Mesothelial cell of epicardium (in vitro differentiated cells): ENCODE measurements at places on chromosomes 7 and 10. TPM values are rescaled to one million over a fixed set of nuclear protein-coding genes. Genes with fewer than 3 reads are reported as not detected.

PON1 gene
- not detected in 3 replicates for total RNA-seq

LRGUK gene
- total RNA-seq, result 0.96 to 1.0 TPM (median 1.00 TPM) in 3 replicates

EFCAB10 gene
- total RNA-seq, result not detected in 3 replicates

ZPBP gene
- total RNA-seq, result not detected in 3 replicates

LRRC61 gene
- 3.3 to 4.0 TPM (median 3.4 TPM) in 3 replicates for total RNA-seq

SLC29A4 gene
- total RNA-seq, result 33.6 to 37.9 TPM (median 33.9 TPM) in 3 replicates

CYP26C1 gene
- 0.38 to 0.60 TPM (median 0.44 TPM) in 3 replicates for total RNA-seq

PIK3AP1 gene
- total RNA-seq, result 0.16 to 0.36 TPM (median 0.25 TPM) in 3 replicates

CHAT gene
- not detected in 3 replicates for total RNA-seq

AP4M1 gene
- 23.5 to 26.8 TPM (median 25.6 TPM) in 3 replicates for total RNA-seq

GRCh38 chr10:100715101-100715444 is 30.3 kb upstream of the PAX2 start:
- H3K4me3 ChIP-seq, result peak overlapping the region; percentile 22
- H3K27me3 ChIP-seq, result peaks cover 99% of the 10 kb centered on the region
- peaks cover 3% of the 10 kb centered on the region for H3K36me3 ChIP-seq
- no peak for DNase-seq
- H3K27ac ChIP-seq, result no peak overlapping the region

GRCh38 chr10:114367351-114368056 is 36.8 kb downstream of the AFAP1L2 start:
- DNase-seq, result no peak
- no peak overlapping the region for H3K4me3 ChIP-seq
- no peaks in the 10 kb centered on the region for H3K27me3 ChIP-seq

DNA sequence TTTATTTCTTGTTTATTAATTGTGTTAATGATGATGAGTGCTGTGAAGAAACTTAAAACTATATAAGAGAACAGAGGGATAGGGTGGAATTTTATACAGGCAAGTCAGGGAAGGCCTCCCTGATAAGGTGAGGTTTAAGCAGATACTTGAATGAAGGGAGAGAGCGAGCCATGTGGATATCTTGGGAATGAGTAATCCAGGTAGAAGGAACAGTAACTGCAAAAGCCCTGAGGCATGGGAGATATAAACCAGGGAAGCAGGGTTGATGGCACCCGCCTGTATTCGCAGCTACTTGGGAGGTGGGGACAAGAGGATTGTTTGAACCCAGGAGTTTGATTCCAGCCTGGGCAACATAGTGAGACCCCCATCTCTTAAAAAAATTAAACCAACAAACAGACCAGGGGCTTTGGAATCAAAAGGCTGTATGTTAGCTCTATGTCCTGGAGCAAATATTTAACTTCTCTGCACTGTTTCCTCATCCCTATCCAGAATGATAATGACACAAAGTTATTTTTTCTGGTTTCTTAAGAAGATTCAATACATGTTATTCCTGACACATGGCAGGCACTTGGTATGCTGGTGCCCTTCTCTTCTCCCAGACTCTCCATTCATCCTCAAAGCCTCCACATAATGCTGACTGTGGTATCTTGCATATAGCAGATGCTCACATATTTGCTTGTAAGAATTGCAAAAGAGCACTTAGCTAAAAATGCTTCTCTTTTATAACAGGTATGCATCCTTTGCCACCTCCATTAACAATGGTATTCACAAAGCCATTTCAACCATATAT is 169.3 kb downstream of the CHN2 start:
- no peak for DNase-seq
- no peak overlapping the region for H3K27ac ChIP-seq
- peaks cover 13% of the 10 kb centered on the region for H3K27me3 ChIP-seq
- H3K36me3 ChIP-seq, result no peaks in the 10 kb centered on the region
- no peaks in the 10 kb centered on the region for H3K4me1 ChIP-seq
- no peak overlapping the region for H3K4me3 ChIP-seq

DNA sequence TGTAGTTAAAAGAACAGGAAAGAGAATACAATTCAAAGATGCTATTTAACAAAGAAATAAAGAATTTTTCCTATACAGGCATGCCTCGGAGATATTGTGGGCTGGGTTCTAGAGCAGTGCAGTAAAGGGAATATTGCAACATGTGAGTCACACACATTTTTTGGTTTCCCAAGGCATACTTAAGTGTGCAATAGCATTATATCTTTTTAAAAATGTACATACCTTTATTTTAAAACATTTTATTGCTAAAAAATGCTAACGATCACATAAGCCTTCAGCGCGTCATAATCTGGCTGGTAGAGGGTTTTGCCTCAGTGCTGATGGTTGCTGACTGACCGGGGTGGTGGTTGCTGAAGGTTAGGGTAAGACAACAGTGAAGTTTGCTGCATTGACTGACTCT is 54.4 kb downstream of the ESYT2 start:
- no peak overlapping the region for H3K27ac ChIP-seq
- no peak for DNase-seq
- no peak overlapping the region for H3K4me3 ChIP-seq
- H3K4me1 ChIP-seq, result peaks cover 12% of the 10 kb centered on the region
- H3K36me3 ChIP-seq, result peaks cover 8% of the 10 kb centered on the region

DNA sequence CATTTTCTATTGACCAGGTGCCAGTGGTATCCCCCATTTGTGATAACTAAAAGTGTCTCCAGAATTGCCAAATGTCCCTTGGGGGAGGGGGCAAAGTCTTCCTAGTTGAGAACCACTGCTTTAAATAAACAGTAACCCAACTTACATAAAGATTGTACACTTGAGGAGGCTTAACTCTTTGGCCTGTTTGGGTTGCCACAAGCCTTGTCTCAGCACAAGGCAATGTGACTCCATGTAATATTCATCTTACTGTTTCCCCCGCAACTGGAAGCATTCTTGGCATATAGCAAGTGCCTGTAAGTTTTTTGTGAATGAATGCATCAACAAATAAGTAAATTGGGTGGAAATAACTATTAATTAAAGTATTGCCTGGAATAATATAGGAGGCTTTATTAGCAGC is 108.3 kb downstream of the ANK3 start:
- peak overlapping the region; percentile 64 for H3K27ac ChIP-seq
- peaks cover 20% of the 10 kb centered on the region for H3K36me3 ChIP-seq
- H3K4me1 ChIP-seq, result peaks cover 33% of the 10 kb centered on the region
- DNase-seq, result no peak
- no peak overlapping the region for H3K4me3 ChIP-seq
- no peaks in the 10 kb centered on the region for H3K27me3 ChIP-seq

DNA sequence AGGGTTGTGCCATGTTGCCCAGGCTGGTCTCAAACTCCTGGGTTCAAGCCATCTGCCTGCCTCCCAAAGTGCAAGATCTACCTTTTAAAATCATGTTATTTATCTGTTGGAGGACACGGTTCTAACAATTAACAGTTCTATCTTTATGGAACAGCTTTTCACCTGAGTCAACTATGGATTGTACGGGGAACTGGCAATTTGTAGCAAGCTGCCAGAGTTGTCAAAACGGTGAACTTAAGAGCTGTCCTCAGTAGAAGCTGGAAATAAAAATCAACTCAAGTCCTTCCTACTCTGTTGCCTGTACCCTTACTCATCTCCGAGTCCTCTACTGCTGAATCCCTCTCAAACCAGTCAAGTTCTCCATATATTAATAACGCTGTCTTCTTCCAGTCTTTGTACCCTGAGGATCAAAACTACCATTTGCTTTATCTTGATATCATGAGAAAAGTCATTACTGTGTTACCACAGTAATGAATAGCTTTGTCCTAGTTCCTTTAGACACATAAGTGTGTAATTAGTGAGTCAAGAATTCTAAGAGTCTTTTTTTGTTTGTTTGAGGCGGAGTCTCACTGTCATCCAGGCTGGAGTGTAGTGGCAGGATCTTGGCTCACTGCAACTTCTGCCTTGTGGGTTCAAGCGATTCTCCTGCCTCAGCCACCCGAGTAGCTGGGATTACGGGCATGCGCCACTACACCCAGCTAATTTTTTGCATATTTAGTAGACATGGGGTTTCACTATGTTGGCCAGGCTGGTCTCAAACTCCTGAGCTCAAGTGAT is 28.2 kb downstream of the HBP1 start:
- DNase-seq, result no peak
- H3K4me3 ChIP-seq, result no peak overlapping the region
- H3K27ac ChIP-seq, result no peak overlapping the region
- H3K27me3 ChIP-seq, result no peaks in the 10 kb centered on the region
- H3K4me1 ChIP-seq, result no peaks in the 10 kb centered on the region

GRCh38 chr7:91847876-91848588 is 32.5 kb downstream of the MTERF1 start:
- peaks cover 5% of the 10 kb centered on the region for H3K4me1 ChIP-seq
- H3K36me3 ChIP-seq, result peaks cover 11% of the 10 kb centered on the region
- H3K27me3 ChIP-seq, result no peaks in the 10 kb centered on the region
- no peak overlapping the region for H3K4me3 ChIP-seq

DNA sequence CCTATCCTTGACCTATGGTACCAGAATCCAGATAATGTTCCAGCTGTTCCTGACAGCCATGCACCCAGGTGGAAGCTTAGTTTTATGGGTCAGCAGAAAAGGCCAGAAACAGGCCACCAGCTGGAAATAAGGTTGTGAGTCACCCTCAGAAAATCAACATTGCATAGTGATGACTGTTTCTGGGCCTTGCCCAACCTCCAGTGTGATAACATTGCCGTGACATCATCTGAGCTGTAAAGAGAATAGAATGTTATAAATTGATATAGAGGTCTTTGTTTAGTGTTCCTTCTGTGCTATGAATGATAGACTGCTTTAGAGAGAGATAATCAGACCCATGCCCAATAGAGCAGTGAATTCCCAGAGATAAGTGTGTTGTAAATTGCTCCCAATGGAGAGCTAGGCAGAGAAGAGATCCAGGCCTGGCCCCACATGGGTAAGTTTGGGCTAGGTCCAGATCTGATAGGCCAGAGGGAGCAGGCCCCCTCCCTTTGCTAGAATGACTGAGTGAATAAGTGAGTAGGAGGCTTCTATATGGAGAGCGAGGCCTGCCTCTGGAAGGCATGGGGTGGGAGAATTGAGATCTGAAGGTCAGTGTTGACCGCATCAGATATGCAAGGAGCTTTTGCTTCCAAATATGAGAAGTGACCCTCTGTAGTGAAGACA is 14.2 kb upstream of the HPS1 start:
- H3K36me3 ChIP-seq, result no peaks in the 10 kb centered on the region
- H3K4me1 ChIP-seq, result peaks cover 32% of the 10 kb centered on the region
- peak overlapping the region; percentile 48 for H3K27ac ChIP-seq

DNA sequence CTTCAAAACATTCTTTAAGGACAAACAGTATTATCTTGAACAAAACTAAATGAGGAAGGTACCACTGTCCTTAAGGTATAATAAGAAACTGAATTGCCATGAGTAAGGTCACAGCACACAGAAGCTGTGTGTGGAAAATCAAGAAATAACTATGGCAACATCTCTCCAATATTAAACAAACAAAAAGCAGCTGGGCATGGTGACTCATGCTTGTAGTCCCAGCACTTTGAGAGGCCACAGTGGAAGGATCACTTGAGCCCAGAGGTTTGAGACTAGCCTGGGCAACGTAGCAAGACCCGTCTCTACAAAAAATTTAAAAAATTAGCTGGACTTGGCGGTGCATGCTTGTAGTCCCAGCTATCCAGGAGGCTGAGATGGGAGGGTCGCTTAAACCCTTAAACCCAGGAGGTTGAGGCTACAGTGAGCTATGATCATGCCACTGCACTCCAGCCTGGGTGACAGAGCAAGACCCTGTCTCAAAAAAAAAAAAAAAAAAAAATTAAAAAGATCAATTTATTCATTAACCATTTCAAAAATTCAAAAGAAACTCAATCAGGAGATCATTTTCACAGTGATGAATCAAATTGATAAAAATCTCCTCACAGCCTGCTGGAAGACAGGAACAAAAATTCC is 195.4 kb downstream of the SKIDA1 start:
- no peaks in the 10 kb centered on the region for H3K36me3 ChIP-seq
- no peaks in the 10 kb centered on the region for H3K27me3 ChIP-seq
- H3K4me3 ChIP-seq, result no peak overlapping the region

- H3K27ac ChIP-seq, result no peak overlapping the region
- H3K27me3 ChIP-seq, result no peaks in the 10 kb centered on the region
- H3K4me3 ChIP-seq, result no peak overlapping the region
- H3K36me3 ChIP-seq, result no peaks in the 10 kb centered on the region
Observed at GRCh38 chr7:52635021-52635420, 400.4 kb upstream of the POM121L12 start.

DNA sequence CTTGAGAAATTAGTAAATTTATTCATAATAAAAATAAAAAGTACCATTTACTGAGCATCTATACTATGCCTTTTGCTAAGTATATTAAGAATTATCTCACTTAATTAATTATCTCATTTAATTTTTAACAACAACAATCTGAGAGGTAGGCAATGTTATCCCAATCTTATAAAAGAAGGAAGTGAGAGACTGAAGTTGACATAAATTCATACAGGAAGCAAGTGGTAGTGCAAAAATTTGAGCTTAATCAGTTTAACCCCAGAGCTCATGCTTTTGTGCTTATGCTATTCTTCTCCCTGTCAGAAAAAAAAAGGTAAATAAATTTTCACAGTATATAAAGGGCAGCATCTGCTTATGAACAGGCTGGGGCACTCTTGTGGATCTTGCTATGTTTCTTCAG is 2.7 kb upstream of the LIPF start:
- no peak overlapping the region for H3K4me3 ChIP-seq
- peaks cover 2% of the 10 kb centered on the region for H3K27me3 ChIP-seq
- H3K4me1 ChIP-seq, result no peaks in the 10 kb centered on the region
- DNase-seq, result no peak
- no peaks in the 10 kb centered on the region for H3K36me3 ChIP-seq

GRCh38 chr7:83065714-83066113 is 97.0 kb downstream of the PCLO start:
- no peak for DNase-seq
- H3K4me3 ChIP-seq, result no peak overlapping the region
- no peak overlapping the region for H3K27ac ChIP-seq
- H3K27me3 ChIP-seq, result no peaks in the 10 kb centered on the region
- H3K4me1 ChIP-seq, result no peaks in the 10 kb centered on the region
- no peaks in the 10 kb centered on the region for H3K36me3 ChIP-seq

- H3K4me3 ChIP-seq, result no peak overlapping the region
- H3K36me3 ChIP-seq, result no peaks in the 10 kb centered on the region
- no peak overlapping the region for H3K27ac ChIP-seq
- peaks cover 40% of the 10 kb centered on the region for H3K27me3 ChIP-seq
Observed at GRCh38 chr10:11191190-11191589, 173.5 kb downstream of the CELF2 start.

- no peak overlapping the region for H3K4me3 ChIP-seq
- peaks cover 81% of the 10 kb centered on the region for H3K27me3 ChIP-seq
- H3K4me1 ChIP-seq, result no peaks in the 10 kb centered on the region
- no peaks in the 10 kb centered on the region for H3K36me3 ChIP-seq
Observed at GRCh38 chr7:31091924-31092434, 39.9 kb downstream of the ADCYAP1R1 start.

- peaks cover 30% of the 10 kb centered on the region for H3K4me1 ChIP-seq
- H3K36me3 ChIP-seq, result peaks cover 36% of the 10 kb centered on the region
- DNase-seq, result no peak
- no peak overlapping the region for H3K4me3 ChIP-seq
Observed at GRCh38 chr7:2838873-2839578, 5.1 kb downstream of the GNA12 start.
